ENCODE measurements at places on chromosomes 4 and X.

- DNase-seq: no peak
These were observed 36.5 kb downstream of the TBL1X start for GRCh38 chrX:9501362-9501761.

DNA sequence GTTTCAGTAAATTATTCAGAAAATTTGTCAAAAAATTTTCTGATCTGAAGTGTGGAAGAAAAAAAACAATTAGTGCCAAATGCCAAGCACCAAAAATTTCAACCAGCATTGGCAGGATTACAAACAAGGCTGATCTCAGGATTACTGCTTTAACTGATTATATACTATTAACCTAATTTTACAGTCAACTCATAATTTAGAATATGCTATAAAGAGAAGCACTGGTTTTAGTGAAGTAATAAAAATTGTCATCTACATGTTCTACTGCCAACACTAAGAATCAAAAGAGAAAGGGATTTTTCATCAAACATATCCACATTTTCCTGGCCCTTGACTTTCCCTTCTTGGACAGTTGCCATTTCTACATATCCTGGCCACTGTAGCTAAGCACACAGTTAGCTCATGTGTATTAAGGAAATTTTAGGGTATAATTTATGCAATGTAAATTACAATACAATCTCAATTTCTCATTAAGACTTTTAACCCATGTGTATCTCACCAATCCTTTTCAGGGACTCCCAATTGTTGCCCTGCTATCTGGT, 33.8 kb downstream of the THOC2 start:
- DNase-seq: no peak

DNA sequence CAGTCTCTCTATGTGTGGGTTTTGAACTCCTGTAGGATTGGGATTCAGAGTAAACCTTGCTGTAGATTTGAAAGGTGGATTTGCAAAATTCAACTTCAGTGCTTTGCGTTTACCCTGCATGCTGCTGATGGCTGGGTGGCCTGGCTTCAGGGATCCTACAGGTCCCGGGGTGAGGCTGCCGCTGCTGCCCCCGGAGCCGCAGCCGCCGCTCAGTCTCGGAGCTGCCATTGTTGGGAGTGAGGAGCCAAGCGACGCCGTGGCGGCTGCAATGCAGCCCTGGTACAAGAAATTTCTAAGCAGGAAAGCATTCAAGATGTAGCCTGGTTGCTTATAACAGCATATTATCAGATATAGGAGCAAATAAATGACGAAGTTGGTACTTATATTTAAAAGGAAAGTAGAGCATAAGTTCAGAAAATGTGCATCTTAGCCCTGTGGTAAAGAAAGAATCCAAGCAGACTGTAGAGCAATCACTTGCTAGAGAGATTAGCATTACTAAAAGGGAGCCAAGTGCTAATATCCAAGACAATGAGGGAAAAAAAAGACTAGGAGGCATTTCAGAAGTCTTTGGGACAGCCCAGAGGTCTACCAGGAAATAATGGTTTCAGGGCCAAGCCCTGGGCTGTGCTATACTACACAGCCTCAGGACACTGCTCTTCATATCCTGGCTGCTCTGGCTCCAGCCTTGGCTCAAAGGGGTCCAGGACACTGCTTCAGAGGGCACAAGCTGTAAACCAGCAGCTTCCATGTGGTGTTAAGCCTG, 36.9 kb upstream of the CHIC1 start:
- DNase-seq: no peak

DNA sequence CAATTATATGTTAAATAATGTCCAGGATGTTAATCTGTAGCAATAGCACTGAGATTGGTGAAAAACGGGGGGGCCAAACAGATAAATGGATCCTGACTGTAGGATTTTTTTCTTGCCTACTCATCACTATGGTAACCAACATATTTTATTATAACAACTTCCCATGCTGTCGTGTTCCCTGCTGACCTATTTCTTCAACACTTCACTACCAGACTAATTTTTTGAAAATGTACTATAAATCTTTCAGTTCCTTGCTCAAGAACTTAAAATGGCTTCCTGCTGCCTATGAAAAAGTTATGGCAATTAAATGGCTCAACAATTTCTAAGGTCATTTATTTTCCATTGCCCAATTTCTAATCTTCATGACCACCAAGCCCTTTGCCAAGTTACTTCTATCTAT, 38.9 kb upstream of the CFAP47 start:
- no peak for DNase-seq

DNA sequence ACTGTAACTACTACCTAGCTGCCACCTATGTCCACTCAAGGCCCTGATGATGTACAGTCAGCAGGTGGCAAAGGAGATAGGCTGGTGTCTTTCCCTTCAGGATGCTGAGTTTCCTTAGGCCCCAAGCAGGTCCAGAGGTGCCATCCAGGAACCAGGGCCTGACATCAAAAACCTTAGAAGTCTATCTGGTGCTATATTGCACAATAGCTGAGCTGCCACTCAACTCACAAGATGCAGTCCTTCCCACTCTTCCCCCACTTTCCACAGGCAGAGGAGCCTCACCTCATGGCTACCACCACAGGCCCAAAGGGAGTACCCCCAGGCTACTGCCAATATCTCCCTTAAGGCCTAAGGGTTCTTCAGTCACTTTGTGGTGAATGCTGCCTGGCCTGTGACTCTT, 83.9 kb upstream of the ZNF827 start:
- DNase-seq: no peak

GRCh38 chr4:151468715-151469696, 60.0 kb downstream of the FHIP1A start:
- DNase-seq: no peak

DNA sequence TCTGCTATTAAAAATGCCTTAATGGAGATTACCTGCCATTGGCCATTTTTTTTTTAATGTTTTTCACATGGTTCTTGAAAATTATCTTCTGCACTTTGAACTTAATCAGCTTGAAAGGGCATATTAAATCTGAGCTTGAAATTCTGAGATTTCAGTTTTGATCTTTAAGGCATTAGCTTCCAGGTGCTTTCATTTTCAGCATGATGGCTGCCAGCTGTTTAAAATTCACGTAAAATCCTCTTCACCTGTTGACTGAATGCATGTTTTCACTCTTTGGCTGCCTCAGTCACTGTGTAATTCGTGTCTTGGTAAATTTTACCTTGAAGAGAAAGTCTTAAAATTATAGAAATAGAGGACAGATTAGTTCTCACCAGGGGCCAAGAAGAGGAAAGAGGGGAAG, 39.6 kb downstream of the SMAD1 start:
- DNase-seq: no peak

DNA sequence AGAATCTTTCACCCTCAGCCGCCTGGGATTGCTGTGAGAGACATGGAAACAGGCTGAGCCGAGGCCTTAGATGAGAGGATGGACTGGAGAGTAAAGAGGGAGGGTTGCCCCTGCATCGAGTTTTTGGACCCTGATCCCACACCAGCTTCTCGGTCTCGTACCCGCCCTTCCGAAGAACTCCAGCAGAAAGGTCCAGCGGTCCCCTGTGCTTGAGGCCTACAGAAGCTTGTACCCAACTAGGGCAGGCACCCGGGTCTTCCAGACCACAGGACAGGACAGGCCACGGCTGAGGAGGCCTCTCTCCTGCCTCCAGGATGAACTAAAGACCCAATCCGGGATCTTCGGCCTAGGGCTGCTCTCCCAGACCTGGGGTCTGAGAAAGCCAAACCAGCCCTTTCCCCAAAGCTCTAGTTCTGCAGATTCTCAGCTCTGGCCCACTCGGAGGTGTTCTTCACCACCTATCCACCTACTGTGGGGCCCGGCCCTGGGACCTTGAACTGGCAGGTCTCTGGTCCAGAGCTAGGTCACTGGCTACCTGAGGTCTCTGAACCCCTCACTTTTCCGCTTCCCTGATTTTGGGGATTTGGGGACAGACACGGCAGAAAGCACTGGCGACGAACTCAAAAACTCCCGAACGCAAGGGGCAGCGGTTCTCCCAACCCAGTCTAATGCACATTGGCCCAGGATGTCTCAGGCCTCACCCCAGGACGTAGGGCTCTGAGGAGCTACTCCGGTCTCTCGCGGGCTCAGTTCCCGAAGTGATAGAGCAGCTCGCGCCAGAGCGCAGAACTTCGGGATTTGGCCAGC, 1.1 kb downstream of the NKX3-2 start:
- DNase-seq: no peak

DNA sequence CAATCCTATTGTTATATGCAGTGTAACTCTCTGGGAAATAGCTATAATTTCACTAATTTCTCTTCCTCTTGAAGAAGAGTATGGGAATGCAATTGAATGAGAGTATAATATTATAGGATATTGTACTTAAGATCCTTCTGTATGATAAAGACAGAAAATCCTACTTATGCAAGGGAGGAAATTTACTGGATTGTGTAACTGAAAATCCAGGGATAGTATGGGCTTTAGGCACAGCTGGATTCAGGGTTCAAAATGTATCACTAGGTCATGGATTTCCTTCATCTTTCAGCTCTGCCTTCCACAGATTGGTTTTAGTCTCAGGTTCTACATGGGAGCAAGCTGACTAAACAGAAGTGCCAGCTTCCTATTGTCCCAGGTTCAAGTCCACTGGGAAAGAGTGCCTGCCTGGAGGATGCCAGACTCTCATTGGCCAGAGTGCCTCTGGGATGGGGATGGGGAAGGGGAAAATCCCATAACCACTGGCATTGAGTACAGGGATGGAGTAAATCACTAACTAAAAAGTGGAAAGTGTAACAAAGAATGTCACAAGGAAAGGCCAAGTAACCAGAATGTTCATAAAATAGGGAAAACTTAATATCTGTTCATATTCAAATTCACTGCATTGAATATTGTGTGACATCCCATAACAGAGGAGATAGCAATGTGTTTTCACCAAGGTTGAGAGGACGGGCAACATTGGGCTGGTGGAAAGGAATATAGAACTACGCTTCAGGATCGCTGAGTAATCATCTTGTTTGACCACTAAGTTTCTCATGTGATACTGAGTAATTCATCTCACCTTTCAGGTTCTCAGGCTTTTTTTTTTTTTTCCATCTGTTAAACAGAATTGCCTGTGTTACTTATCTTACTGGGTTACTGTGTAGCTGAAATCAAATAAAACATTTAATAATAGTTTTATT, 75.7 kb downstream of the ANXA3 start:
- DNase-seq: no peak

GRCh38 chr4:43337707-43338106, 445.2 kb downstream of the GRXCR1 start:
- DNase-seq: no peak

- no peak for DNase-seq
These were observed 427.4 kb upstream of the DIPK2B start for GRCh38 chrX:45628041-45628440.

GRCh38 chr4:126051689-126052424, 737.1 kb downstream of the FAT4 start:
- no peak for DNase-seq

DNA sequence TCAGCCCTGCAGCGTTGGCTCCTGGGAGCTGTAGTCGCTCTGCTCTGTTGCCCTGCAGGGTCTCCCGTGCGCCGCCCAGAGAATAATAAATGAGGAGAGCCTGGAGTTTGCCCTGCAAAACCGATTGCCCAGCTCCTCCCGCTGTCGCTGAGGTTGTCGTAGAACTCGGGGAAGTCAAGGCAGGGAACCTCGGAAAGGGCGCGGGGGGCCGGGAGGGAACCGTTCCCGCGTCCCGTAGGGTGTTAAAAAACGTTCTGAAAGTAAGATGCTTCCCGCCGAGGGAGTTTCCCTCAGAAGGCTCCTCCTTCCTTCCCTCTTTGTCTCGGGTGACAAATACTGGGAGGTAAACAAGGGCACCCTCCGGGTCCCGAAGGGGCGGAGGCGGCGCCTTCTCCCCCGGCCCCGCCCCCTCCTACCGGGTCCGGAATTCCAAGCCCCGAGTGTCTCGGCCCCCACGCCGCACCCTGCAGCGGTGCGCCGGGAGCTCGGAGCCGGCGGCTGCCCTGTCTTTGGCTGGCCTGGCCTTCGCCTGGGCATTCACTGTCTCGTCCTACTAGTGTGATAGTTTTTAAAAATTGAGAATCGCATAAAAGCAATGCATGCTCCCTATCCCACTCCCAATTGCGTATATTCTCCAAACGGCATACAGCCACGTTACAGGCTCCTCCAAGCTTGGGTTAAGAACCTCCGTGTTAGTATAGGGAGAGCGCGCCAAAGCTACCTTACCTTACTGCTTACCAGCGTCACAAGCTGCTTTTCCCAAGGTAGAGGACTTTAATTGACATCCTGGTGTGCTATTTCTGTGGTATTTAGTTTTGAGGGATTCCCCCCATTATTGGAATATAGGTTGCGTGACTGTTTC, 964 bp upstream of the HMGB2 start:
- DNase-seq: no peak

DNA sequence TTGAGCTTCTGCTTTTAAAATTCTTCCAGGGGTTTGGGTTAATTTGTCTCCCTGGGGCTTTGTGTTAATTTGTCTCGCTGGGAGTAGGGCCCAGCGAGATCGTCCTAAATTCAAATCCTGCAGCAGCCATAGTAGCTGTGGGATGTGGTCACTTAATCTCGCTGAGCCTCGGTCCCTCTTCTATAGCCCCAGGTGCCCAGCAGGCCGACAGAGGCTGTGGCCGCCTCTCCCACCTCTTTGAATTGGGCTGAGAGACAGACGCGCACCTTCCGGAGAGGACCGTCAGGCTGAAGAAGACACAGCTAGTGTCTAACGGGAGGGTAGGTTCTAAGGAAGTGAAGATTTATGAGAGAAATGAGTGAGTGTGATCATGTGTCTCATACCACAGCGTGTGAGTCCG, 15.7 kb upstream of the WFS1 start:
- DNase-seq: no peak

GRCh38 chrX:11558972-11559371, 106.7 kb downstream of the ARHGAP6 start:
- DNase-seq: peak; percentile 25

DNA sequence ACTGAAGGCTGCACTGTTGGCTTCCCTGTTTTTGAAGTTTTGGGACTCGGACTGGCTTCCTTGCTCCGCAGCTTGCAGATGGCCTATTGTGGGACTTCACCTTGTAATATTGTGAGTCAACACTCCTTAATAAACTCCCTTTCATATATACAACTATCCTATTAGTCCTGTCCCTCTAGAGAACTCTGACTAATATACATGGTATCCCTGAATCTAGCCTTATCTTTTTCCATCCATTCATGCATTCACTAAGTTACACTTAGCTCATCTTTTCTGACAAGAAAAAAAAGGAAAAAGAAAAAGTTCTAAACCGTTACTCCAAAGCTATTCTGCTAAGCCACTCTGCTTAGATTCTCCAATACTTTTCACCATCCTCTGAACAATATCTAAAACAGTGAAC, 1260.2 kb upstream of the PCDH7 start:
- DNase-seq: no peak

DNA sequence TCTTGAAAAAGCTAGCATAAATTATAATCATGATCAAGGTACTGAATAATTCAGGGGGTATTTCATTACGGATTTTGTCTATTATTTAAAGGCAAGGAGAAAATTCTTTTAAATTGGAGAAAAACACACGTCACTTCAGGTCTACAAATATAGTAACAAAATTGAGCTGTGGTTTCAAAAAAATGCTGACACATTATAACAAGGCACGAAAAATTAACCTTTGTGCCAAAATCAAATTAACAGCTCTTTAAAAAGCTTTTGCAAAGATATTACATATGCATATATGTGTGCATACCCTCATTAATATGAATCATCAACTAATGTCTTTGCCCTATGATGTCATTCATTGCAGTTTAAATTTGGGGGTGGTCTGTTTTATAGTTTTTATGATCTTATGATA, 44.3 kb downstream of the UNC5C start:
- DNase-seq: no peak
